ENCODE measurements at places on chromosomes 6 and 20.
A peak's percentile ranks its signal among the peaks of the same experiment; 100 is the strongest.

DNA sequence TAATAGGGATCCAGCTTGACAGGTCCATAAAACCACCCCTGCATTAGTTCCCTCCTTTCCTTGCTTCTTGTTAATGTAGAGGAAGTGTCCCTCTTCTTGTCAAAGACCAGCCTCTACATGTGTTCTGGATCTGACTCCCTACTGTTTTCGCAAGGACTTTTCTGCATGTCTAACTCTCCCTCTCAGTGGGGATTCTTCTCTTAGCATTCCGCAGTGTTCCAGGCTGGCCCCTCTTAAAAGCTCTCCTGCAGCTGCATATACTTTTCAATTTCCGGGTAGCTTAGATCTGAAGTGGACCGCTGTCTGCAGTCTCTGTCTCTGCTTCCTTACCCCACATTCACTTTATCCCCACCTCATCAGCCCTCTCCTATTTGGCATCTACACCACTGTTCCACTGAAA, 96.1 kb upstream of the MAN1A1 start:
- DNase-seq = no peak

DNA sequence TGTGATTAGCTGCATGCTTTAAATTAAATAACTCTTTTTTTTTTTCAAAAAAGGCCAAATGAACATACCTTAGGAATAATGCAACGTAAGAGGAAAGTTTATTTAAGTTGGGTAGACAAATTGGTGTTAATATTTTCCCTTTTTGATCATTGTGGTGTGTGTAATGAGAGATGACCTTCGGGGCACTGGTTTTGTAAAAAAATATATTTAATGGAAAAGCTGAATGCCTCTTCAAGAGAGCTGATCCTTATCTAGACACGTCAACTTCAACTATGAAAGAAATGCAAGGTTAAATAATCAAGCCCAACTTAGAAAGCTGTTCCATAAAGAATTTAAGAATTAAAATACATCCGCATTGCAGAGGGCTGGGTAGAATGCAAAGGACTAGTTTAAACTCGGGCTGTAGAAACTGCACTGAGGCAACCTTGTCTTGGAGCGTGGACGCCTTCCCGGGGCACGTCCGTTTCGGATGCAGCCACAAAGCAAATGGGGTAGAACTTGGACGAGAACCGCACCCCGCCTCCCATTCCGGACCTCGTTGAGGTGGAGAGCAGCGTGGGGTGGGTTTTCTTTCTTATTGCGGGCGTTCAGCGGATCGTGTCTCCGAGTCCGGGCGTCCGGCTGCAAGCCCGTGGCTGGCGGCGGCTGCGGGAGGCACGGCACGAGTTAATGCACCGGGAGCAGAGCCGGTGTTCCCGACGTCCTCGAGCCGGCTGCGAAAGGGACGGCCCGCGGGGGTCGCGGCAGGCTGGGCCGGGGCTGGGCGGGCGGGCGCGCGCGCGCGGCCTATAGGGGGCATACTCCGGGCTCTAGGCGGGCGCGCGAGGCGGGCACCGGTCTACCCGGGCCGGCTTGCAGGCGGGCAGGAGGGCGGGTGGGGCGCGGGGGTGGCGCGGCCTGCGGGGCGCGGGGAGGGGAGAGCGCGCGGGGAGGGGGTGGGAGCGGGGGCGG, 1.9 kb downstream of the JARID2 start:
- DNase-seq = peak; percentile 49

- no peak for DNase-seq
Observed at GRCh38 chr6:11043378-11043960, 636 bp downstream of the ELOVL2 start.

DNA sequence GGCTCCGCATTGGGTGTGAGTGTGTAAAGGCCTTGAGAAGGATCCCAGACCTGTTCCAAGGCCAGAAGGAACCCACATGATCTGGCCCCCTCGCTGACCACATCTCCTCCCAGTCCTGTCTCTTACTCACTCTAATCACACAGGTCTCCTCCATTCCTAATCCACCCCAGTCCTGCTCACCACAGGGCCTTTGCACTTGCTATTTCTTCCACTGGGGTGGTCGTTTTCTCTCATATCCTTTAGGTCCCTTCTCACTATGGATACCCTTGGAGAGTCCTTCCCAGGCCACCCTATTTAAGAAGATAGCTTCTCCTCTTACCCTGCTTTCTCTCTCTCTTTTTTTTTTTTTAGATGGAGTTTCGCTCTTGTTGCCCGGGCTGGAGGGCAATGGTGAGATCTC, 65.7 kb downstream of the CD40 start:
- no peak for DNase-seq

GRCh38 chr6:28988536-28989311, 16.4 kb downstream of the ZNF311 start:
- DNase-seq = peak; percentile 54

Measured in activated CD8-positive, alpha-beta memory T cell treated with anti-CD3 and anti-CD28 coated beads for 48 hours (primary cell).